Foreskin fibroblast (primary cell): ENCODE measurements at places on chromosomes 2 and 18.

DNA sequence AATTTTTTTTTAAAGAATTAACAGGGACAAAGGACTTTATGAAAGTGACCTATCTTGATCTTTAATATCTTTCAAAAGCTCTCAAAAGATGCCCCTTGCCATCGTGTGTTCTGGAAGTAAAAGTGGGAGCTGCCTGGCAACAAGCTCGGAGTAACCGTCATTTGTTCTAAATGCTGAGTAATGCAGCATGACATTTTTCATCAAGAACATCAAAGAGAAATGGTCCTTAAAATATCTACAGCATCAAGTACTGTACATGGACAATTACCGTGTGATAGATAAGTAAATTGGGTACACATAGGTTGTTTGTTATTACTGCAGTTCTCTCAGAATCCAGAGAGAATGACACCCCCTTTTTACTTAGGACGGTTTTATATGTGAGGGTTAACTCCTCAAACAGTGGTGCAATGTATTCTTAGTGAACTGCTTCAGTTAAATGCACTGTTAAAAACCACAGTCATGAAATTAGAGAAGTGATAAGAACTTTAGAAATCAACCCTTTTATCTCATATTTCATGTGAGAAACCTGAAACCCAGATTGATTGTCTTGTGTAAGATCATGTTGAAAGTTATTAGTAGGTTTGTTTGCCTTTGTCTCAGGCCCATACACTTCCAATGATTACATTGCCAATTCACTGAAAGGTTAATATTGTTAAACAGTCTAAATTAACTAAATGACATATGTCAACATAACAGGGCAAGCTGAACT lies 90.6 kb upstream of the HNMT start:
- no peak for DNase-seq

DNA sequence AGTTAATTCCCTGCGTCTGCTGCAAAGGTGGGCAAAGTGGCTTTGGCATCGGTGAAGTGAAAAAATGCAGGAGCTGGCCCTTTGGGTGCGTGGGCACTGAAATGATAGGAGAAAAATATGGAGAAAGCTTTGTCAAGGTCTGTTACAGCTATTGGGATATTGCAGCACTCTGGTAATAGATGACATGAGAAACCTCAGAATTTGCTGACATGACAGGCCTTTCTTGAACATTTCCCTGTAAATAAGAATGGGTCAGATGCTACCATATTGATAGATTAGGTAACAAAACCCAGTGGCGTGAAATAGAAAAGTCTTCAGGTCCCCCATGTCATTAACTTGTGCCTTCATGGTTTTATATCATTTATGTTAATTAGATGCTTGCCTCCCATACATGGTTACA lies 12.4 kb upstream of the DSG4 start:
- DNase-seq, result no peak

DNA sequence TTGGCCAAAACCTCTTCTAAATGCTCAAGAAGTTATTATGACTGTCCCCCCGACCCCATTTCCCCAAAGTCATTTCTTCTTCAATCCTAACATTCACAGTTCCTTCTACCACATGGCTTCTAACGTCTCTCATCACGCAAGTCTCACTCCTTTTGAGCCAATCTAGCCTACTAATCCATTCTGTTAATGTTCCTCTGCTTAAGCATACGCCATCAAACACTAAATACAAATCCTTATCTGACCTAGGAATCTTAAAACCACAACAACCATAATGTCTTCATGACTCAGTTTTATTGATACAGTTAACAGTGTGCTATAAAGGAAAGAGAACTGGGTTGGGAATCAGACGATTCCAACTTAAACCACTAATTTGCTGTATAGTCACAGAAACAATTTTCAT lies 23.9 kb downstream of the HNRNPLL start:
- DNase-seq, result no peak

DNA sequence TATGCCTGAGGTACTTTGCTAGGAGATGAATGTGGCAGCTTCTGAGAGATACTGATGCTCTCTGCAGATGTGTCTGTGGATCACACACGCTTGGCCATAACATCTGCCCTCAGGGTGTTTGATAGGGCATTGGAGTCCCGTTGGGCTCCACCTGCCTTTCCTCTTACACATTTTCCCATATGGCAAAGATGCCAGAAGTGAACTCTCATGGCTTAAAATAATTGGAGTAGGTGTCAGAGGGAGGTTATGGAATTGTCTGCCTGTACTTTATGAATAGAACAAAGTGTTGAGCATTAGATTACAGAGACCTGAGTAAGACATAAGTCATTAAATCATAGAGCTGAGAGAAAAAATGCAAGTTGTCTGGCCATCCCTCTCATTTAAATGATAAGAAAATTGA lies 75.3 kb upstream of the PNPT1 start:
- DNase-seq, result no peak

GRCh38 chr2:206160125-206160806 lies 571 bp downstream of the EEF1B2 start:
- DNase-seq, result peak; percentile 69

- peak; percentile 7 for DNase-seq
Observed at GRCh38 chr2:206482123-206482522, 38.8 kb downstream of the ADAM23 start.

DNA sequence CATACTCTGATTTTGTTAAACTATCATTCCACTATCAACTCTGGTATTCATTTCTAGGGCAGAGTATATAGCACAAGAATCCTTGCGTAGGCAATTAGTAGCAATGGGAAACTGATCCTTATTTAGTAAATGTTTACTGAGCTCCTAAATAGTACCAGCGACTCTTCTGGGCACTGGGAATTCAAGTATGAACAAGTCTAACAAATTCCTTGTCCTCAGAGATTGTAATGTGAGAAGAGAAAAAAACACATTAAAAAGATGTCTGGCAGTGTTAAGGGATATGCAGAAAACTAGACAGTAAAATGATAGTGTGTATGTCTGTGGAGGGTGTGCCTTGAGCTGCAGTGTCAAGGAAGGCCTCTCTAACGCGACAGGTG lies 721 bp downstream of the METTL5 start:
- no peak for DNase-seq

DNA sequence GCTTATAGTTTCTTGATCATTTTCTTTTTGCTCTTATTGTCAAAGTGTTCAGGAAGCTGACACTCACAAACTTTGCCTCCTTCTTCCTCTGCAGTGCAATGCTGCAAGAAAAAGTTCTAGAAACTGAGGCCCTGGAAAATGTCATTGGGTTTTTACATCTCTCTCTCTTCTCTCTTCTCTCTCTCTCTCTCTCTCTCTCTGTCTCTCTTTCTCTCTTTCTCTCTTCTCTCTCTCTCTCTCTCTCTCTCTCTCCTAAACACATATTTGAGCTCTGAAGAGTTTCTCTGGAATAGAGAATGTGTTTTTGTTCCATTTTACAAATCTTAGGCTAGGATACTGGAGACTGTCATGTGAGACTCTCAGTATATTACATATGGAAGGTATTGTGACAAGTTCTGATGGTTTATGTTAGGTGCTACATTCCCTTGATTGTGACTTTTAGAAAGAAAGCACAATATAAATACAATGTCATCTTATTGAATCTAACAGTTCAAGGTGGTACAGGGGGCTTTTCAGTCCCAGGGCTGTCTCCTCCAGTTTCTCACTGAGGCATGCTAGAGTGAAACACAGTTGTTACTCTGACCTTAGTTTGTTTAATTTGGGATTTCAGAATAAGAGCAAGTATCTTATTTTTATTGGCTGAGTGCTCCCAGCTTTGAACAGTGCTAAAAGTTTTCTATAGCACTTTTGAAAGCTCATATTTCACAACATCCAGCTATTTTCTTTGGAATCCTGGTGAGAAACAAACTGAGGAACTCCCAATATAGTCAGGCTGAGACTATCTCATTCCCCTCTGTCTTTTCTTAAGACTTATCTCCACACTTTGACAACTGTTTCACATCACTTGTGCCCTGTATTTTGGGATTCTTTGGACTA lies 41.4 kb upstream of the EHBP1 start:
- peak; percentile 85 for DNase-seq
